Stimulated activated CD4-positive, alpha-beta T cell treated with anti-CD3 and anti-CD28 coated beads, Interleukin-15, amount 100 ng/mL, for 1 hour (primary cell): ENCODE measurements at places on chromosomes 1 and 21.

DNA sequence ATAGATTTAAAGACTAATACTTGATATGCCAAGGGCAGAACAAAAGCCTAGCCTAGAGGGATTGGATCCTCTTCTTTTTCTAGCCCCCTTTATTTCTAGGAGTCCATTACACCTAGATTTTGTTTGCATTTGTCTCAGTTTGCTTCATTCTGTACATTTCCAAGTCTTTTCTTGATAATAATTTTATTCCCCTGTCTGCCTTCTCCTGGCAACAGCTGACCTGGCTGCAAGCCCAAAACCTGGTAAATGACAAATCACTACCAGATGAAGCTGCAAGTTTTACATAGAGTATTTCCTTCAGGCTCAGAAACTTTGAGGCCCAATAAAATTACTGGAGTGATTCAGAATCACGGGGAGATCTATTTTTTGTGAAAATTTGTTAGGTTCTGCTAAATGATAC, 36.5 kb upstream of the LHX8 start:
- DNase-seq = no peak

DNA sequence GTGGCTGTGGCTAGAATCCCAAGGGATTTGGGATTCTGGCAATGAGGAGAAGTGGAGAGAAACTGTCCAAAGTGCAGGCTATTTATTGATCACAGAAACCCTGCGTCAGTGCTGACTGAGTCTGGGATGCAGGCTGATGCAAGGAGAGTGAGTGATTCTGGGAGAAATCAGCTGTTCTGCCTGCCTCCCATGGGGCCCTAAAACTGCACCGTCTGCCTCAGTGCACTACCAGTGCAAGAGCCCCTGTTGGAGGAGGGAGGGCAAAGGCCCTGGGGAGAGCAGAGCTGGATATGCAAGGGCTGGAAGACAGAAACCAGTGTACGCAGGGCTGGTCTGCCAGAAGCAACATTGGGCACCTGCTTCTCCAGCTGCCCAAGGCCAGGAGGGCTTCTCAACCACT, 42.6 kb downstream of the C1orf198 start:
- DNase-seq = no peak

- no peak for DNase-seq
These were observed 21.8 kb upstream of the LRRC53 start for GRCh38 chr1:74534241-74534640.

DNA sequence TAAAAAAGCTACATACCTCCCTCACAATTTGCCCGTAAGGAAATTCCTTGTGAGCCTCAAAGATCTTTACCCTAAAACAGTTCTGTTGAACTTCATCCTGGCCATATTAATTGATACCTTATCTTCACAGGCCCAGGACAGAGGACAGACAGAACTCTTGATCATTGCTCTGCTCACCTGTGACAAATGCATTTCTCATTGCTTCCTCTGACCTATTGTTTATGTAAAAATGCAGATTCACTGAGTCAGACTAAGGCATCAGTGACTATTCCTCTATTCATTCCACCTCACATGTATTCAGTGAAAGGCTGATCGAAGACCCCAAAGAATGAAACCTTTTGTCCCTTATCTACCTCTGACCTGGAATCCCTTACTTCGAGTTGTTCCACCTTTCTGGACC, 61.0 kb downstream of the BACH1 start:
- DNase-seq = no peak

GRCh38 chr1:93733340-93733739, 51.7 kb upstream of the BCAR3 start:
- DNase-seq = no peak

DNA sequence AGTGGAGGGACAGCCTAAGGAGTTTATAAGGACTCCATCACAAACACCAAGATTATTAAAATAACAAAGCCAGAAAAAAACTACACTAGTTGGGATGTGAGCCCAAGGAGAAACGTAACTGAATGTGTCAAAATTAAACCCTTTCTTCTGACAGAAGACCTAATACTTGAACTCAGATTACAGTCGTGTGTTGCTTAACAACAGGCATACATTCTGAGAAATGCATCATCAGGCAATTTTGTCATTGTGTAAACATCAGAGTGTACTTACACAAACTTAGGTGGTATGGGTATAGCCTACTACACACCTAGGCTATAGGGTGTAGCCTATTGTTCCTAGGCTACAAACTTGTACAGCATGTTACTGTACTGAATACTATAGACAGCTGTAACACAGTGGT, 23.4 kb downstream of the DSTYK start:
- no peak for DNase-seq
